Psoas muscle (tissue), 8 donors: ENCODE measurements at places on chromosomes 3 and 15. TPM values are rescaled to one million over a fixed set of nuclear protein-coding genes. Genes with fewer than 3 reads are reported as not detected.

Gene SLC12A8
- not detected for total RNA-seq

- DNase-seq = no peak
Observed at GRCh38 chr3:177641206-177641605, 443.9 kb upstream of the TBL1XR1 start.

GRCh38 chr15:26848498-26848897 is 18.4 kb upstream of the GABRA5 start:
- DNase-seq = no peak

GRCh38 chr15:29380466-29380865 is 110.8 kb upstream of the NSMCE3 start:
- DNase-seq = no peak
